ENCODE measurements at places on chromosomes 3 and 15.

GRCh38 chr15:86493884-86494283, 414.2 kb downstream of the AGBL1 start:
- no peak for DNase-seq

GRCh38 chr15:25515633-25516032, 76.8 kb upstream of the UBE3A start:
- no peak for DNase-seq

- DNase-seq, result no peak
Observed at GRCh38 chr3:106347350-106347749, 478.5 kb upstream of the CBLB start.

- DNase-seq, result no peak
Observed at GRCh38 chr3:114394551-114394950, 100.7 kb downstream of the TIGIT start.

DNA sequence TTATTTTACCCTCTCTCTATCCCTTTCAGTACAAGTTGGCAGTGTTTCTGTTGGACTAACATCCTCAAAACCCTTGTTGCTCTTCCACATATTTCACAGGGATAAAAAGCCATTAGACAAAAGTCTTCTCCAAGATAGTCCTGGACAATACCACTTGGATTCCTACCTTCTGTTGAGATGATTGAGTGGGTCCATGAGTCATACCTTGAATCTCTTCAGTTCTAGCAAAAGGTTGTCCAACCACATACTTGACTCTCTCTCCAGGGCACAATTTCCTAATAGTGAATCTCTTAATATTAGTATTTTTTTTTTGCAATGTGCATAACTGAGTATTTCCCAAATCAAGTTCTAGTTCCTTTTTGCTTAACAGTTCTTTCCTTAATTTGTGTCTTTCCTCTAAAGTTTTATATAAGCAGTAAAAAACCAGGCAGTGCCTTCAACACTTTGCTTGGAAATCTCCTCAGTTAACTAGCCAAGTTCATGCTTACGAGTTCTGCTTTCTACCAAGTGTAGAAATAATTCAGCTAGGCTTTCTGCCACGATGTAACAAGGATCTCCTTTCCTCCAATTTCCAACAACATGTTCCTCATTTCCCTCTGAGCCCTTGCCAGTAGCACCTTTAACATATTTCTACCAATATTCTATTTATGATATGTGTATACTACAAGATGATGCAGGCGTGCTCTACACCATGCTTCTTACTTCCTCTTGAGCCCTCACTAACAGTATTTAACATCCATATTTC, 68.3 kb upstream of the NEO1 start:
- DNase-seq, result no peak

DNA sequence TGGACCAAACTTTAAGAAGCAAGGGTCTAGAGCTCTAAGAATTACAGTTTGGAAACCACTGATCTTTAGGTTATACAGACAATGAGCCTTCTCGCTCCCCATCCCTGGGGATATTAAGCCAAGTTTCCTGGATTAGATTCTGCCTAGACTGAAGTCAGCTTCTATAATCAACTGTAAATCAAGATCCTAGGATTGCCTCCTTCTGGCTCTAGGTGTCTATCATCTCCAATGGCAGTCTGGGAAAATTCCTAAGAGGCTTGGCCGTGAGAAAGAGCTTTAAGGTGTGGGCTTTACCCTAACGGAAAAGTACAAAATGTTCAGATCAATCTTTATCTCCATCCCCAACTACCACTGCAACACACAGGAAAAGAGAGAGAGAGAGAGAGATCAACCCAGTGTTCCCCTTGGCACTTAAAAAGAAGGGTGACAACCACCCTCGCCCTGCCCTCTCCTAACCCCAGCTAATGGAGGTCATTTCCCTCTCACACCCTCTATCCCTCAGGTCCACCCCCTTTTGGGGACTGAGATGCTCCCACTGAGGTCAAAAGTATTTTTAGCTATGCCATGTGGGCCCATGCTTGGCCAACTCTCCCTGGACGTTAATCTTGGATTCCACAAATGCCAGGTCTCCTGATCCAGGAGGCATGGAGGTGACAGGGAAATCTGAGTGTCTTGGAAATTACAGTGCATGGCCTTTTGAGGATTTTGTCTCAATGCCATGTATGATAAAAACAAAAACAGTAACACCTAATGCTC, 202.8 kb upstream of the BCL6 start:
- DNase-seq, result no peak

GRCh38 chr3:172538368-172539151, 15.3 kb upstream of the TNFSF10 start:
- no peak for DNase-seq

- DNase-seq, result no peak
Observed at GRCh38 chr3:38497031-38497430, 891 bp downstream of the EXOG start.

GRCh38 chr3:141112686-141113297, 61.6 kb downstream of the SPSB4 start:
- no peak for DNase-seq

- DNase-seq, result no peak
Observed at GRCh38 chr3:124761935-124762660, 31.8 kb downstream of the UMPS start.

GRCh38 chr3:88059380-88060170, 520 bp downstream of the ZNF654 start:
- DNase-seq, result no peak

GRCh38 chr15:37079726-37080125, 20.6 kb downstream of the MEIS2 start:
- no peak for DNase-seq

- no peak for DNase-seq
Observed at GRCh38 chr3:168414149-168414548, 318.4 kb upstream of the GOLIM4 start.

DNA sequence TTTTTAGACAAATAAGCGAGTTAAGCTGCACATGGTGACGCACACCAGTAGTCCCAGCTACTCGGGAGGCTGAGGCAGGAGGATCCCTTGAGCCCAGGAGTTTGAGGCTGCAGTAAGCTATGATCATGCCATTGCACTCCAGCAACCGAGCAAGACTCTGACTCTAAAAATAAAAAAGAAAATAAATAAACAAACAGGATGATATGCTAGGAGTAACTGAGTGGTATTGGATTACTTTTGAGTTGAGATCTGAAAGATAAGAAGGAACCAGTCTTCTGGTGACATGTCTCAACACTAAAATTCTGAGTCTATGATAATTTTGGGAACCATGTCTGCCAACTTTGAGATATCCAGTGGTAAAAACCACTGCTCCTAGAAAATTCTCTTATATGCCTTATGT, 109.1 kb upstream of the SKOR1 start:
- no peak for DNase-seq

GRCh38 chr3:108125550-108126071, 34.8 kb upstream of the CD47 start:
- no peak for DNase-seq

- DNase-seq, result no peak
Observed at GRCh38 chr3:32045091-32045915, 61.1 kb upstream of the GPD1L start.

- no peak for DNase-seq
Observed at GRCh38 chr3:184414418-184415202, 34.8 kb downstream of the CHRD start.

GRCh38 chr15:101092156-101092866, 159.5 kb downstream of the CHSY1 start:
- peak; percentile 6 for DNase-seq

GRCh38 chr15:26888761-26889160, 21.9 kb downstream of the GABRA5 start:
- DNase-seq, result no peak

DNA sequence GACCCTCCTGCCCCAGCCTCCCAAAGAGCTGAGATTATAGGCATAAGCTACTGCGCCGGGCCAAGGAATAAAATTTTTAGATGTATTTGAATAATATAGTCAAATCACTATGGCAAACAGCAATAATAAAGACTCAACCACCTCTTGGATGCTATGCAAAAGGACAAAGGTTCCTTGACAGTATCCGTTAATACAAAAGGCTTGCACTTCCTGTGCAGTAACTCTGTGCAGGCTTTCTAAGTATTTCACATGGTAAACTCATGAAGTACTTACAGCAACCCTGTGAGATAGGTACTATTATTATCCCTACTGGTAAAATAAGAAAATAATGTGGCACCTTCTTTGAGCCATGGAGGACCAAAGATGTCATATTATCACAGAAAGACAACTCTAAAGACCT, 86.8 kb downstream of the SHQ1 start:
- no peak for DNase-seq

DNA sequence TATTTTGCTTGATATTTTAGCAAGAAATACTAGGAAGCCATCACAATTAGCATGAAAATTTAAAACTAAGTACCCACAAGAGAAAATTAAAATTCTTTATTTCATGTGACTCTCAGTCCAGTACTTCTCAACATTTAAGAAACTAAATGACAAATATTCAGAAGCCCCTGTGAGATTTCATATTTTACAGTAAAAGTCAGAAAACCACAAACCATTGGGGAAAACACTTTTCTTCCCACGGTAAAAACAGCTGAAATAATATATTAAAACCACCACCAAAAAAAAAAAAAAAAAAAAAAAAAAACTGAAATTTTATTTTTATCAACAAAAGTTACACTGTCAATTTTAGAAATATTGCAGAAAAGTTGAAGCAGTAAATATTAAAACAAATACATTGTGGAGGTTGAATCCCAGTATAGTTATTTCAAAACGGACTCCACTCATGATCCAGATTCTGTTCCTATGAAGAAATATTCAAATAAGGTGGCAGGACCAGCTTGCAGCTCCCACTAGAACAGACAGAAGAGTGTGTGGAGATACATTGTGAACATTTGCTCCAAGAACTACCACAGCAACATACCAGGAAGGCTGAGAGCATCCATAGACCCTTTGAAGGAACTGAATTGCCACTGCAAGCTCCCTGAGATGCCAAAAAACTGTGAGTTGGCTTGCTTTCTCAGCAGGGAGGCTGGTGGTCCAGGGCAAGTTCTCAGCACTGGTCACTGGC, 308.2 kb downstream of the CTNNB1 start:
- no peak for DNase-seq

DNA sequence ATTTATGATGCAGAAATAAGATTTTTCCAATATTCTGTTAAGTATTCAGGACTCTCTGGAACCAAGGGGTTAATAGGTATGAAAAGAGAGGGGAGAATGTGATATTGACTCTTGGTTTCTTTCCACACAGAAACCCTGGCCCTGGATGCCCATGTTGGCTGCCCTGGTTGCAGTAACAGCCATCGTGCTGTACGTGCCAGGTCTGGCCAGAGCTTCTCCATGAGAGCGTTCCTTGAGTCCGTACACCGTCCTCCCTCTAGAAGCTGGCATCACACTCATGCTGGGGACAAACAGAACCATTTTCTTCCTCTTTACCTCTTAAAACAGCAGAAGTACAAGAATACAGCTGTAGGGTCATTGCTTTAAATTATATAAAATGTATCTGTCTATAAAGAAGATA, 81.1 kb upstream of the FLNB start:
- no peak for DNase-seq

DNA sequence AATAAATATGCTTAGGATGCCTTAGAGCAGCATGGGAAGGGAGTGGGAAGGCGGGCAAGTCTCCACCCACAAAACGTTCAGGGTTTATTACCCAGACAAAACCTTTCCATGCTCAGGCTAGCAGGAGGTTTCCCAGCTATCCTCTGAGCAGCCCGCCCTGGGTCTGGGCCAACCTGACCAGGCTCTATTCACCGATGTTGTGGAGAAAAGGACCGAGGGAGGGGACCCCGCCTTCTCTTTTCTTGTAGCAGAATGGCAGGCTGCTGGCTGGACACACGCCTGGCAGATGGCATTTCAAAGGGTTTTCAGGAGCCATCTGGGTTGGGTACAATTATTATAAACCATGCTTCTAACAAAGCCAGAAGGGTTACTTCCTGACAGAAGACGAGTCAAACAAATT, 540.9 kb downstream of the MAGI1 start:
- no peak for DNase-seq

- no peak for DNase-seq
Observed at GRCh38 chr15:62942428-62942827, 100.1 kb upstream of the TPM1 start.

GRCh38 chr3:60759439-60759838, 491.8 kb downstream of the FHIT start:
- peak; percentile 5 for DNase-seq

GRCh38 chr3:143824735-143825385, 23.4 kb downstream of the SLC9A9 start:
- no peak for DNase-seq

DNA sequence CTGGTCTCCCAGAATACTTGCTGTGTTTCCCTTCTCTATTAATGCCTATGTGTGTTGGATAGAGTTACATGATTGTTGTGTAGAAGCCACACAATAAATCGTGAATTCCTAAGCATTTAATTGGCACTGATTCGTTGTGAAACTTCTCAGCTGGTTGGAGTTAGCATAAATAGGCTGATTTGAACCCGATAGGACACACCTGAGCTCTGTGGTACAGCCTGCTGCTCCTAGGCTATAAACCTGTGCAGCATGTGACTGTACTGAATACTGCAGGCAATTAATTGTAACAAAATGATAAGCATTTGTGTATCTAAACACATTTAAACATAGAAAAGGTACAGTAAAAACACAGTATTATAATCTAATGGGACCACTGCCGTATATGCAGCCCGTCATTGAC, 4.9 kb downstream of the ACAD11 start:
- DNase-seq, result no peak

DNA sequence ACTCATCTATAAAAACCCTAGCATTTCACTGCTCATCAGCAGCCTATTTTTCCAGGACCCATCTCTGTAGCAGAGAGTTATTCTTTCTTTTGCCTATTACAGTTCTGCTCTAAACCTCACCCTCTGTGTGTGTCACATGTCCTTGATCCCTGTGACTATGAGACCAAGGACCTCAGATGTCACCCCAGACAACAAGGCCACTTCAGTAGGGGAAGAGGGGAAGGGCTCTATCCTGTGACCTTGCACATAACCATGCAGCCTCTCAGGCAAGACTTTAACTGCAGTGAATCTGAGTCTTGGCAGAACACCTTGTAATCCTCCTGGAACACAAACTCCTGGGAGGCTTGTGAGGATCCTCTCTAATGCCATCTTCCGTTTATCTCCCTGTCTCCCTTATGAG, 4.4 kb upstream of the ZNF589 start:
- no peak for DNase-seq

GRCh38 chr15:93861956-93862741, 369.2 kb upstream of the MCTP2 start:
- peak; percentile 62 for DNase-seq

- no peak for DNase-seq
Observed at GRCh38 chr3:178393824-178394223, 142.4 kb upstream of the KCNMB2 start.

Data from CD14-positive monocyte (primary cell).